ENCODE measurements at places on chromosomes 5 and 9.

DNA sequence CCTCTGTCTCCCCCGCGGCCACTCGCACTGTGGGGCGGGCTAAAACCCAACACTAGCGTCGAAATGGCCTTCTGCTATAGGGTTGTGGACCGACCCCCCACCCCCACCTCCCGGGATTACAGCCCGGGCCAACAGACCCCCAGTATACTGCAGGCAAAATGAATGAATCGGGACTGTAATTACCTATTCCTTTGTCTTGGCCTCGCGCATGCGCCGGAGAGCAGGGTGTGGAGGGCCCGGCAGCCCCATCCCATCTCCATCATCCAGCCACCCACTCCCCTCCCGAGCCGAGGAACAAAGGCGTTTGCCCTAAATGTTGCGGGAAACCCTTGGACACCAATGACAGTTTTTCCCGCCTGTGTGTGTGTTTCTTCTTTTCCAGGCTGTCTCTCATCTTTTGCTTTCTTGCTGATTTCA, 1.6 kb downstream of the BASP1 start:
- DNase-seq = no peak

DNA sequence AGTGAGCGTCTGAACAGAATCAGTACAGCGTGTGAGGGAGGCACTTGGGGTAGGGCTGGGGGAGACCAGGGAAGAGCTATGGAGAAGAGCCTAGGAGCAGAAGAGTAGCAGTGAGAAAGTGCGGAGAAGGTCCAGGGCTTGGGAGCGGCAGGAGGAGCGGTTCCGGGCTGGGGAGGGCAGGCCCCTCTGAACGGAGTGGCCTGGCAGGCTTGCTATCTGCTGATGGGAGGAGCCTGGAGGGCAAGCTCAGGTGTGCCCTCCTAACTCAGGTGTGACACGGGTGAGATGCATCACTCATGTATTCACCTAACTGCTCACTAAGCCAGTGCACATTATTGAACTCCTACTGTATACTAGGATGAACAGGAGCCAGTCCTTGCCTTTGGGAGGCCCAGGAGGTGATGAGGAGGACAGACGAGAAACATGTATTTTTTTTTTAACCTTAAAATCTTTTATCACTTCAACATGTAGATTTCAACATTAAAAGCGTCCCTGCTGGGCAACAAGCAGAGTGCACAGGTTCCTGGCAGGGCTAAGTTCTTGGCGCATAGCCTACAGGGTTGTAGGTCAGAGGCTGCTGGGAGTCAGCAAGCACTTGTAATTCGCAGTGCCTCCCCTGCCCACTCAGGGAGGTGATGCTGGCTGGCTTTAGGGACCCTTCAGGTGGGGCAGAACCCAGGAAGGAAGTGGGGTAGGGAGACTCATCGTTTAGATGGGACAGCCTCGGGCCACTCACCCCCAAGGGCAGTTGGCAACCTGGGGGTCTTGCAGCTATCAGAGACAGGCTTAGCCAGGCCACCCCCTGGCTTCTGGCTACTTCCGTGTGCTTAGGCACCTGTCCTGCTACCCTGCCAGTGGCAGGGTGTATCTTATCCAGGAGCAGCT, 55.5 kb downstream of the TMOD1 start:
- no peak for DNase-seq

DNA sequence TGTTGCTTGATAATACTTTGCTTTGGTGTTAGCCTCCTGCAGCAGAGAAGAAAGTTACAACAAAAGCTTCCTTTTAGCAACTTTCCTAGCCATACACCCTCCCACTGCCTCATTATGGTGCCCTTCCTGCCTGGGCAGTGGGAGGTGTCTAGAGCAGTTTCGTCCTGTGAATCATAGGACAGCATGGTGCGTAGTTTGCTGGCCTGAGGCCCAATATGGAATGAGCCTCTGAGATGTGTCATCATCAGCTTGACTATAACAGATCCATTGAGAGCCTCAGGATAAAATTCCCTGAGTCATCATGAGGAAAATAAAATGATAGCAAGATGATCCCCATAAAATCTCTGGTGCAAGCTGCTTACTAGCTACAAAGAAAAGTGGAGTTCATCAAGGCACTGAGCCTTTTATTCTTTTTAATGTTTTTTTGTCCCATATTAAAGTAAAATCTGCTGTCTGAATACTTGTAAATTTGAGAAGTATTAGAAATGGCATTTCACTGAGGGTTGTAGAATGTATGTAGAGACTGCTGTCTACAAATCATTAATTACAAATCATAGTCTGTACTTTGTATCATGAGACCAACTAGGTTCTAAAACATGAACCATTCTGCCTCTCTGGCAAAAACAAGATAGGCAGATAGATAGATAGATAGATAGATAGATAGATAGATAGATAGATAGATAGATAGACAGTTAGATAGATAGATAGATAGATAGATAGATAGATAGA, 303.0 kb upstream of the PDE4D start:
- peak; percentile 50 for DNase-seq

DNA sequence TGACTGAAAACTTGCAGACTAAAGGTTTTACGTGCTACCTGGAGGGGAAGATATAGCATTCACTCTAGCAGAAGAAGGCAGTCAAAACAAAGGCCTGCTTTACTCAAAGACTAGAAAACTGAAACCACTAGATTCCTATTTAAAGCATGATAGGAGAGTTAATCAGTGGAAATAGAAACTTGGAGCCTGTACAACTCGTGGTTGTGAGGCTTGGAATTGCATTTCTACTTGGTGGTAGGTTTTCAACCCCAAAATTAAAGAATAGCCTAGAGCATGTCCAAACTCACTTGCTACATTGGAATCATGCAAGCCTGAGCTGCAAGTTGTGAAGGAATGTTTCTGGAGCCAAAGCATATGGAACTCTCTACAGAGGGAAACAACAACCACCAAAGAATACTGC, 1526.4 kb upstream of the NUDT12 start:
- no peak for DNase-seq

DNA sequence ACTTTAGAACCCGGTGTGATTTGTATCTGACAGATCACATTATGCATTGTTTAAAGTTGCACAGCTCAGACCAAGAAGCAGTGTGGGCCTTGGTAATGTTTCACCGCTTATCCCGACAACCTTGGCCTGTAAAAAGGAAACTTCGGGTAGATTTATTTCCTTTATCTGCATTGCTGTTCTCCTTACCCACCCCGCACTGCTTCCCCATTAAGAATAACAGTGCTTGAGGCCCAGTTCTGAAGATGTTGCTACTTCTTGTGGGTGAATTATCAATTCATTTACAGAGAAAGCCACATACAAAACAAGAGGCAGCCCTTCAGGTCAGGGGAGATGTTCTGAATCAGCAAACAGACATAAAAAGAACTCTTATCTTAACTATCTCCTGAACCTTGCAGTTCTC, 8.4 kb downstream of the SMARCA2 start:
- no peak for DNase-seq

GRCh38 chr5:36237751-36238150, 4.0 kb downstream of the NADK2 start:
- no peak for DNase-seq

DNA sequence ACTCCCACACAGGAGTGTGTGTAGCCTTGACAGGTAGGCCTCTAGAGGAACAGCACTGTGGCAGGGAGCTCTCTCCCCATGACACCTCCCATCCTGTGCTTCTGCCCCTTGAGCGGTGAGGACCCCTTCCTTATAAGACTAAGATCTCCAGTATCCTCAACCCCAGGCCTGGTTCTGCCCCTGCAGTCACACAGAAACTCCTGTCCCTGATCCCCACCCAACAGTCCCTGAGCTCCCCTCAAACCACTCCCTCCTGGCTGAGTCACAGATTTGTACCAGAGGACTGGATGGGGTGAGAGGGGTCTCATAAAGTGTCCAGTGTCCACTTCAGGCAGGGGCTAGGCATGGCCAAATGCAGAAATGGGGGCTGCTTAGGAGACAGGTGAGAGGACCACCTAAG, 47.8 kb upstream of the CDKN2AIPNL start:
- DNase-seq = no peak

DNA sequence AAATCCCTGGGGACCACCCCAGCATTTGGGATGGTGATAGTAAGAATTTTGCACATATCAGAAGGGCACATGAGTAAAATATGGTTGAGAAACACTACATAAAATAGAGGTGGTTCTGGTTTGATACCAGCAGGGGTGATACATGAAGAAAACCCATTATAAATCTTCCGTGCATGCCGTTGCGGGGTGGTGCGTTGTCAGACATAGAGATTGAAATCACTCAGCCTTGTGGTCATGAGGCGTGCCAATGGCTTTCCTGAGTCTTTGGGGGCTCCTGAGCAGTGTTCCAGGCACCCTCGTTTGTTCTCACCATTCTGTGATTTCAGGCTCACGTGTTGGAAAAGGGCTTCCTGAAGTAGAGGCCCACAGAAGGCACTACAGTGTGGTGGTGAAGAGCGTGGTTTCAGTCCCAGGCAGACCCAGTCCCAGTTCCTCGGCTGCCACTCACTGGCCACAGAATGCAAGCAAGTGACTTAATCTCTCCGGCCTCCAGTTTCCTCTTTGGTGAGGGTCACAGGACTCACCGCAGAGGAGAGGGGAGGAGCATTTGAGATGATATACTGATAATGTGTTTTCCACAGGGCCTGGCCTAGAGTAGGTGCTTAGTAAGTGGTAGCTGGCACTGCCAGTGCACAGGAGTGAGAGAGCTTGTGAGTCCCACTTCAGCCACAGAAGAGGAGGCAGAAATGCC, 20.5 kb upstream of the GLRX start:
- no peak for DNase-seq

Data from GOT3 (cell line).